Prostate gland (tissue), 2 donors: ENCODE measurements at places on chromosomes 6 and 20. TPM values are rescaled to one million over a fixed set of nuclear protein-coding genes. Genes with fewer than 3 reads are reported as not detected.

The PACSIN1 gene
- 0.57 TPM for total RNA-seq

The TMEM244 gene
- not detected for total RNA-seq

The F13A1 gene
- 3.5 TPM for total RNA-seq

The CCDC167 gene
- total RNA-seq, result 54.6 TPM

The ZKSCAN8 gene
- 20.5 TPM for total RNA-seq

The ZNF311 gene
- 1.9 TPM for total RNA-seq

The PLCB4 gene
- 11.6 TPM for total RNA-seq

DNA sequence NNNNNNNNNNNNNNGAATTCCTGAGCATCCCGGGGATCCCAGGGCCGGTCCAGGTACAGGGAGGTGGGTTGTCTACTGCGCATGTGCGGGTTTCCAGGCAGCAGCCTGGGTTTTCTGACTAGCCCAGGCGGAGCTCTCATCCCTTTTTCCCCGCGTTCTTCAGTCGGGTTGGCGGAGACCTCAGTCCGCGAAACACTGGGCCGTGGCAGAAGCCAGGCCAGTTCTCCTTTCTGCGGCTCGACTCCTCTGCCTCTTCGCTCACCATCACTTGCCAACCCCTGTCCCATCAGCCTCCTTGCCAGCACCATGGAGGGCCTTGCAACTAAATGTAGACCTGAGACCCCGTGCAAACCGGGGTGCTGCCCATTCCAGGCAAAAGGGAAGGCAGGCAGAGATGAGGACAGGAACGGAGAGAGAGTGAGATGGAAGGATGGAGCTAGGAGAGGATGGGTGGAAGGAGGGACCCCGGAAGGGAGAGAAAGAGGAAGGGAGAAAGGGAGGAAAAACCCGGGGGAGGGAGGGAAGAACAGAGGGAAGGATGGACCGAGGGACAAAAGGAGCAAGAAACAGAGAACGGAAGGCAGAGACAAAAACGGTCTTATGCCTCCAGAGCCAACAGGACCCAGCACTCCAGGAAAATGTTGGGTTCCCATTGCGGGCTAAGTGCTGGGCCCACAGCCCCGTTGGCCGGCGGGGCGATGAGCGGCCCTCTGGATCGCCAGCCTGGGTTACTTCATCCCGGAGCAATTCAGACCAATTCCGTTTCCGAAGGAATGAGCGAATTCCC is 445.4 kb upstream of the DEFB115 start:
- no peak for DNase-seq

- no peak for DNase-seq
These were observed 264.6 kb downstream of the FRK start for GRCh38 chr6:115796061-115796460.

- peak; percentile 21 for DNase-seq
These were observed 21.3 kb downstream of the SNAP25 start for GRCh38 chr20:10239954-10240353.

- peak; percentile 94 for DNase-seq
These were observed 55.6 kb upstream of the NEDD9 start for GRCh38 chr6:11288065-11288464.

GRCh38 chr20:3203315-3204123 is 963 bp downstream of the DDRGK1 start:
- DNase-seq, result no peak

- DNase-seq, result no peak
These were observed 13.7 kb upstream of the CSE1L start for GRCh38 chr20:49032455-49032854.

DNA sequence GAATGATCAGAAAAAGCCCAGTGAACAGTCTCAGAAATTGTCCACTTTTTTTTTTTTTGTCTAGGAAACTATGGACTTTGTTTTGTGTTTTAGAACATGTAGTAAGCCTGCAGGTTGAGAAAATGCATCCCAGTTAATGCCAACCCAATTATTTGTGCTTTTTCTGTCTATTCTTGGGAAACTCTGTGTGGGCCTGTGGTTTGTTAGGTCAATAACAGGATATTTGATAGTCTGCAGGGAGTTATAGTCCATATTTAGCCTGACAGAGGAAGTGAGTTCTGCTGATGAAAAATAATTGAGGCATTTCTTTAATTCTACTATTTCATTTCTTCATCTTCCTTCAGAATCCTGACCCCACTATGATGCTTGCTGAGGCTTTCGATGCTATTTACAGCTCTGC is 154.0 kb upstream of the LAMP5 start:
- DNase-seq, result no peak

DNA sequence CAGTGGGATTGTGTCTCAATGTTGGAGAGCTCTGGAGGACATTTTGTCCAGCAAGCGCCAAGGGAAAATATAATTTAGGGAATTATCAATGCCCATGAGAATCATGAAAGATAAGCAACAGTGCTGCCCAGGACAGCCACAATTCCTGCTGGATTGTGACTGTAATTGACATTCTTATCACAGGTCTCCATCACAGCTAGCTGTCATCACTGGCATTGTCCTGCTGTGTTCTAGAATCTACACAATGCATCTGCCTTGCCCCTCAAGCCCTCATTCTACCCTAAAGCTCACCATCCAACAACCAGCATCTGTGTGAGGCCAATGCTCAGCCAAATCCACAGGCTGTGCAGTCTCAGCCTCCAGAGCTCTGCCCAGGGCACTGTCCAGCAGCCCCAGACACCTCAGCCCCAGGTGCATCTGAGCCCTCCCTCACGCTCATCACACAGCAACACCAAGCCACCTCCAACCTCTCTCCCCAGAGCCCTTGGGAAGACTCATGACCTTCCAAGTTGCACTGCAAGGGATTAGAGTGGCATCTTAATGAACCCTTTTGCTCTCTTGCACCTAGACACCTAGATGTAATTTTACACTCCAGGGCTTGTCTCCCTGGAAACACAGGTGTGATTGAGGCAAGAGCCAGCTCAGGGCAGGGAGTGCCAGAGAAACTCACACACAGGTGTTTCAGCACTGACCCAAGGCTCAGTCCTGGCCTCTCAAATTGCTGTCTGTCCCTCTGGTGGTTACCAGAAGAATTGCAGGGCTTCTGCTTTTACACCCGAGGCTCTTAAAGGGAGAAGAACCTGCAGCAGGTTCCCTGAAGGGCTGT is 85.2 kb upstream of the PHACTR3 start:
- DNase-seq, result no peak

- DNase-seq, result no peak
These were observed 155.1 kb upstream of the SOX4 start for GRCh38 chr6:21438237-21438985.

DNA sequence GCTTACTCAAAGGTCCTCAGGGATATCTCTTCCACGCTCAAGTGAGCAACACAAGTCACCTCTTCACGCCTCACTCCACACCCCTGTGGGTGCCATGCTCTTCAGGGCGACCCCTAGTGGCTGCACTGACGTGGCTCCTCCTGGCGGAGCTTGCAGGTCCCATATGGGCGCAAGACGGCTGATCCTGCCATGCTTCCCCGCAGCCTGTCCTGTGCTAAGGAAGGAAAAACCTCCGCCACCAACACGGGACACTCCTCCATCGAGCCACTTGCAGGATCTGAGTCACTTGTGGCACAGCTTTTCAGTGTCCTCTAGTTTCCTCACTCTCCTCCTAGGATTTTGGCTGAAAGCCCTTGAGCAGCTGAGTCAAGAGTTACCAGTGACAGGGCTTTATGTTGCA is 90.7 kb downstream of the KHDC1L start:
- no peak for DNase-seq

DNA sequence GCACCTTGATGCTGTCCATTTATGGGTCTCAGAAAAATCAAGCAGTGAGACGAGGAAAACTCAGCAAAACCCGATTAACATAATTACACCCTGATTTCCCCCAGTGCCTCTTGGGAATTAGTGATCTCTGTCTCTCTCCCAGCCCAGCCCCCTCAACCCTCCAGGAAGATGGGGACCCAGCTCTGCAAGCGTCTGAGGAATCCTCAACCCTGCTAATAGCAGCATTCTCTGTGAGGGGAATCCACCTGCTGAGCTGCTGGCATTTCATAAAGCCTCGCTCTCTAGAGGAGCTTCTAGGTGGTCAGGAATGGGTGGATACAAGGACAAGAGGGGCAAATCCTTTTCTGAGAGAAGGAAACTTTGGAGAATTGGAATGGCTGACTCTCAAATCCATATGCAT is 13.9 kb downstream of the NR2E1 start:
- no peak for DNase-seq

- no peak for DNase-seq
These were observed 14.5 kb upstream of the WFDC12 start for GRCh38 chr20:45138561-45139300.

DNA sequence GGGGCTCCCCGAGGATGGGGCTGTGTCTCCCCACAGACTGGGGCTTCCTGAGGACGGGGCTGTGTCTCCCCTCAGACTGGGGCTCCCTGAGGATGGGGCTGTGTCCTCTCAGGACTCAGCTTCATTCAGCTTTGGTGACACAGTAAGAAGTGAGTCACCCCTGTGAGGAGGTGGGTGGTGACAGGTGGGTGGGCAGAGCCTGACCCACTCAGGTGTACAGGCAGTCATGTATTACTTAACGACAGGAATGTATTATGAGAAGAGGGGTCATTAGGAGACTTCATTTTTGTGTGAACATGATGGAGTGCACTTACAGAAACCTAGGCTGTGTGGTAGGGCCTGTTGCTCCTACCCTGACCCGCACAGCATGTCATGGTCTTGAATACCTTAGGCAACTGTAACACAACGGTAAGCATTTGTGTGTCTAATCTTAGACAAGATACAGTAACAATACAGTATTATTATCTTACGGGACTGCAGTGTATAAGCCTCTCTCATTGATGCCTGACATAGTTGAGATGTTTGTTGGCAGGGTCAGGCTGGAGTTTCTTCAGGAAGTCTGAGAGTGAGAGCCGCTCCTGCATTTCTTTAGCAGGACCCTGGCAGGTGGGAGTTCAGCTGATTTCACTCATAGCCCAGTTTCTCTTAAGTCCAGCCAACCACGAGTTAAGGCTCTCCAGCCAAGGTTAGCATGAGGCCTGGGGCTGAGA is 10.9 kb upstream of the PGC start:
- no peak for DNase-seq

DNA sequence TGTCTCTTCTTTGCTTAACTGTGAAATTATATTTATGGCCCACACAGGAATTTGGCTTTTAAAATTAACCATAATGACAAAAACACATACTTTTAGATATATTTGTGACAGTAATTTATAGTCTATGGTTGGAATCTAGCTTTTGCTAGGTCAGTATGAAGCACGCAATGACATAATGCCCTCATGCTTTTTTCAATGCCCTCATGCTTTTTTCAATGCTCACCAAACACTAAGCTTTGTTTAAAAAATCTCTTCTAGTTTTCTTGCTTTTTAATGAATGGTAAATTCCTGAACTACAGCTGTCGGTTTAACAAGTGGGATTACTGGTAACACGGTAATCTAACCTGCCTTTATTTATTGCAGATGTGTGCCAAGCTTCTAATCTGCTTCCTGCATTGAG is 12.7 kb downstream of the CCN6 start:
- DNase-seq, result no peak
